Uterus (tissue), 4 donors: ENCODE measurements at places on chromosomes 3 and 15. TPM values are rescaled to one million over a fixed set of nuclear protein-coding genes. Genes with fewer than 3 reads are reported as not detected.

The LRRC49 gene
- 18.5 TPM for total RNA-seq

The RAD51 gene
- not detected for total RNA-seq

The SNTN gene
- 5.4 TPM for total RNA-seq

The GOLGA8A gene
- total RNA-seq: 109 TPM

The FBXO22 gene
- total RNA-seq: 23.7 TPM

The PARP6 gene
- 75.6 TPM for total RNA-seq

The DNAH12 gene
- 0.77 TPM for total RNA-seq

The SPINT1 gene
- 2.3 TPM for total RNA-seq

The AGBL1 gene
- total RNA-seq: not detected

The MESP2 gene
- total RNA-seq: not detected

The ARPP21 gene
- not detected for total RNA-seq

The NR2E3 gene
- total RNA-seq: not detected

The FOXB1 gene
- total RNA-seq: not detected

The CKMT1A gene
- total RNA-seq: not detected

The MFAP1 gene
- total RNA-seq: 19.7 TPM

The CFAP100 gene
- total RNA-seq: not detected

The SH3GL3 gene
- total RNA-seq: 1.2 TPM
